ENCODE measurements at places on chromosomes 13 and 19. TPM values are rescaled to one million over a fixed set of nuclear protein-coding genes. Genes with fewer than 3 reads are reported as not detected.

GRCh38 chr13:46340631-46341111, 46.4 kb downstream of the RUBCNL start:
- H3K27ac ChIP-seq: no peak overlapping the region
- peaks cover 2% of the 10 kb centered on the region for H3K36me3 ChIP-seq
- no peak overlapping the region for H3K4me3 ChIP-seq
- no peak for DNase-seq
- H3K4me1 ChIP-seq: peaks cover 11% of the 10 kb centered on the region

DNA sequence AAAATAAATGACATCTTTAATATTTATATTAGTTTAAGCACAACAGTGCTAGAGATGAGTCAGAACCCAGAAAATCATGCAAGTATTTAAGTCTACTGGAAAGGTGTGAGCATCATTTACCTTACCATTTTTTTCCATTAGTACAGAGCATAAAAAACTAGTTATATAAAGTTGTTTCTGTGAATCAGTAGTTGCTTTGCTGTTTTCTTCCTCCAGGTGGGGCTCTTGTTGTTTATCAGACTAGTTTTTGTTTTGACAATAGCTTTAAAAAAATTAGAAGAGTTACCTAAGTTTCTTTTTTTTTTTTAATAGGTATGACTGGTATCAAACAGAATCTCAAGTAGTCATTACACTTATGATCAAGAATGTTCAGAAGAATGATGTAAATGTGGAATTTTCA, 12.7 kb downstream of the SUGT1 start:
- peaks cover 7% of the 10 kb centered on the region for H3K36me3 ChIP-seq
- no peak overlapping the region for H3K27ac ChIP-seq
- no peaks in the 10 kb centered on the region for H3K27me3 ChIP-seq

DNA sequence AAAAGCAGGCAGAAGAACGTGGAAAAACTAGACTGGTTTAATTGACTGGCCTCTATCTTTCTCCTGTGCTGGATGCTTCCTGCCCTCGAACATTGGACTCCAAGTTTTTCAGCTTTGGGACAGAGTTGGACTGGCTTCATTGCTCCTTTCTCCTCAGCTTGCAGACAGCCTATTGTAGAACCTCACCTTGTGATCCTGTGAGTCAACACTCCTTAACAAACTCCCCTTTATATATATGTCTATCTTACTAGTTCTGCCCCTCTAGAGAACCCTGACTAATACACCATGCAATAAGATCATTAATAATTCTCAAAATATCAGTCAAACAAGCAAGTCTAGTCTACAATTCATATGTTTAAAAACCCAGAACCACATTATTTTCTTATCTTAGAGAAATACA, 662.4 kb downstream of the TBC1D4 start:
- H3K4me1 ChIP-seq: no peaks in the 10 kb centered on the region
- no peak overlapping the region for H3K4me3 ChIP-seq
- no peaks in the 10 kb centered on the region for H3K36me3 ChIP-seq
- DNase-seq: no peak

GRCh38 chr19:18489627-18490184, 32.2 kb downstream of the ELL start:
- H3K27me3 ChIP-seq: no peaks in the 10 kb centered on the region
- no peaks in the 10 kb centered on the region for H3K36me3 ChIP-seq
- H3K27ac ChIP-seq: no peak overlapping the region
- peaks cover 50% of the 10 kb centered on the region for H3K4me1 ChIP-seq

DNA sequence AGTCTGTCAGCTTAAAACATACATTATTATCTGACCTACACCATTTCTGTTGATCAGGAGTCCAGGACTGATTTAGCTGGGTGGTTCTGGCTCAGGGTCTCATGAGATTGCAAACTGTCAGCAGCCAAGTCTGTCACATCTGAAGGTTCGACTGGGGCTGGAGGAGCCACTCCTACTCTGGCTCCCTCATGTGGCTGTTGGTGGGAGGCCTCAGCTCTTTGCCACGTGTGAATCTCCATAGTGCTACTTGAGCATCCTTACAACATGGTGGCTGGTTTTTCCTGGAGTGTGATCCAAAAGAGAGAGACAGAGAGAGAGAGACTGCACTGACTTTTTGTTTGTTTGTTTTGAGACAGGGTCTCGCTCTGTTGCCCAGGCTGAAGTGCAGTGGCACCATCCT, 63.6 kb upstream of the NFIC start:
- no peak overlapping the region for H3K4me3 ChIP-seq
- H3K36me3 ChIP-seq: no peaks in the 10 kb centered on the region
- peaks cover under 1% of the 10 kb centered on the region for H3K27me3 ChIP-seq
- no peaks in the 10 kb centered on the region for H3K4me1 ChIP-seq
- DNase-seq: no peak
- H3K27ac ChIP-seq: no peak overlapping the region

DNA sequence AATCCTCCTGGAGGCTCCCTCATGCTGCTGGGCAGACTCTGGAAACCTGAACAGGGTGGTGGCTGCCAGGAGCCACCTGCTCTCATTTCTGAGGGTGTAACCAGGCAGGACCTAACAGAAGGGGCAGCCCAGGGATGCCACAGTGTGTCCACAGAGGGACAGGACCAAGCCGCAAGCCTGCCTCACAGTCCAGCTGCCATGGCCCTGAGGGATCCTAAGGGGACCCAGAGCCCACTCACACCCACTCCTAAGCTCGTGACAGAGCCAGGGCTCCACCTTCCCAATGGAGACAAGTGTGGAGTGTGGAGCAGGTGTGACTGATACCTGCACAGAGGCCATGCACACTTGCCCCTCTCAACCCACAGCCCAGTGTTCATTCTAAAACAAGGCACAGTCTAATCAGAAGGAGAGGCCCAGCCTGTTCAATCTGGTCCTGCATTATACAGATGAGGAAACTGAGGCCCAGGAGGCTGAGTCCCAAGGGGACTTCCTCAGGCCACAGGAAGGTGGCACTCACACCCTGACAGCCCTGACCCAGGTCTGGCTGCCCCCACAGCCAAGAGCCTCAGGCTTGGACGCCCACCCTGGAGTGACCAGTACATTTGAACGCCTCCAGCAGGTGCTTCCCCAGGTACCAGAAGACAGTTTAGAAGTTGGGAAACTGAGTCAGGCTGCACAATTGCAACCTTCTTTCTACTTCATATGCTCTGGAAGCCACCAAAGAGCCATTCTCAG, 220.1 kb downstream of the TUBA3C start:
- H3K4me3 ChIP-seq: no peak overlapping the region
- no peak for DNase-seq
- H3K27ac ChIP-seq: no peak overlapping the region
- no peaks in the 10 kb centered on the region for H3K27me3 ChIP-seq
- H3K36me3 ChIP-seq: peaks cover 4% of the 10 kb centered on the region

GRCh38 chr13:113468029-113468428, 14.7 kb upstream of the ADPRHL1 start:
- DNase-seq: no peak
- peaks cover 12% of the 10 kb centered on the region for H3K36me3 ChIP-seq
- H3K27me3 ChIP-seq: no peaks in the 10 kb centered on the region
- no peak overlapping the region for H3K27ac ChIP-seq
- no peak overlapping the region for H3K4me3 ChIP-seq
- peaks cover 16% of the 10 kb centered on the region for H3K4me1 ChIP-seq

- no peak overlapping the region for H3K4me3 ChIP-seq
- peaks cover 12% of the 10 kb centered on the region for H3K4me1 ChIP-seq
- peaks cover 6% of the 10 kb centered on the region for H3K36me3 ChIP-seq
- no peaks in the 10 kb centered on the region for H3K27me3 ChIP-seq
- DNase-seq: no peak
Measured at GRCh38 chr13:110894086-110894485, 20.8 kb downstream of the ANKRD10 start.

GRIN2D gene
- 0.08 TPM for total RNA-seq

ZNF581 gene
- total RNA-seq: 26.3 TPM

CEACAM1 gene
- total RNA-seq: 10.0 TPM

FZR1 gene
- total RNA-seq: 96.6 TPM

AZU1 gene
- 0.90 TPM for total RNA-seq

SIGLEC14 gene
- total RNA-seq: 3.3 TPM

Data from T-helper 17 cell (primary cell).